ENCODE measurements at places on chromosomes 16 and 17.

- peak; percentile 53 for DNase-seq
Observed at GRCh38 chr16:79598348-79599181, 2.0 kb downstream of the MAF start.

GRCh38 chr16:35308674-35309073 lies 1849.3 kb downstream of the TP53TG3F start:
- no peak for DNase-seq

DNA sequence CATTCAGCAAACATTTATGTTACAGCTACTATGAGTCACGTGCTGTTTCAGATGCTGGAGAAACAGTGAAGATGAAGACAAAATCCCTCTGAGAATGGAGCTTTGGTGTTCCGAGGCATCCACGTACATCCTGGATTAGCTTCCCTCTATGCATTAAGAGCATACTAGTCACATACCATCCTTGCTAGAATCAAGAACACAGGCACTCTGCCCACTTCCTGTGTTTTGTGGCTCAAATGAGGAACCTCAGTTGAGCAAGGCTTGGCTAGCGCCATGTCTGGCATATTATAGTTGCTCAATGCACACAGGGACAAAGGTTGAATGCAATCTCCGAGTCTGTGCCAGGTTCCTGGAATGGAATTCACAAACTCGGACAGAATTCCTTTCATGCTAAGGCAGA lies 297.5 kb downstream of the XYLT1 start:
- DNase-seq, result no peak

DNA sequence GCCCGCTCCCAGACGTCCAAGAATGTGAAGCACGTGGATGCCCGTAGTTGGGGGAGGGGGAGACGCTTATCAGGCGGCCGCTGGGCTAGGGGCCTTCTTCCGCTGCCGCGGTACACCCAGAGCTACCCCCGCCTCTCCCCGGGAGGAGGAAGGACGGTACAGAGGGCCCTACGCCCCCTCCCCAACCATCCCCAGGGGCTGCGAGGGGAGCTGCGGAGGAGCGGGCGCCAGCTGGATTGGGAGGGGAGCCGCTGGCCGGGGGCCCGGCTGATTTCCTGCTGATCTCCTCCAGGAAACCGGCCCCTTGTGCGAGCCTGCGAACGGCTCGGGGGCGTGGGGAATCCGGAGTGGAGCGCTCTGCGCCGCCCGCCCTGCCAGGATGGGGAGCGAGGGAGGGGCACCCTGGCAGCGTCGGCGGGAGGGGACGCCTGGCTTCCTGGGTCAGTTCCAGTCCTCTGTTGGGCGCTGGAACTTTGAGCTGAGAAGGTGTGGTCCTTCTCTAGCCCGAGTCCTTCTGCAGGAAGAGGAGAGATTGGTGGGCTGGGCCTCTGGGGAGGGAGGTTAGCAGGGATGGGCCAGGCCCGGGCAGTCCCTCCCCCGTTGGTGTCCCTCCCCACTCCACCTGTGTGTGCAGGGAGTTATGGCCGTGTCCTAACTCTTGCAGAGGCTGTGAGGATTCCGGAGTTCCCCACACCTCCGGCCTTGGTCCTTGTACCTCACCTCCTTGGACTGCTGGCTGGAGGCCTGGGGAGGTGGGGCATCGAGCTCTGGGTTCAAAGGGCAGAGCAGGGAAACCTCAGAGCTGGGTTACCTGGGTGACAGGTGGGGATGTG lies 19.2 kb downstream of the GJD3 start:
- no peak for DNase-seq

- no peak for DNase-seq
Observed at GRCh38 chr17:41683441-41684007, 5.2 kb upstream of the EIF1 start.

Data from HEK293T (cell line).